Sigmoid colon (tissue), 7 donors: ENCODE measurements at places on chromosomes 6 and 20. TPM values are rescaled to one million over a fixed set of nuclear protein-coding genes. Genes with fewer than 3 reads are reported as not detected.

Gene TSBP1
- not detected for total RNA-seq

Gene TUBB1
- 0.14 TPM for total RNA-seq

Gene GMDS
- total RNA-seq = 3.1 TPM

Gene SUMO4
- total RNA-seq = 11.1 TPM

Gene WFDC5
- not detected for total RNA-seq

Gene MUC22
- total RNA-seq = not detected

Gene SYS1
- 58.7 TPM for total RNA-seq

Gene C20orf204
- 0.33 TPM for total RNA-seq

Gene FAM83B
- total RNA-seq = not detected

Gene FILIP1
- total RNA-seq = 47.1 TPM

Gene ARMC2
- 3.9 TPM for total RNA-seq

Gene TMEM30A
- 69.5 TPM for total RNA-seq

DNA sequence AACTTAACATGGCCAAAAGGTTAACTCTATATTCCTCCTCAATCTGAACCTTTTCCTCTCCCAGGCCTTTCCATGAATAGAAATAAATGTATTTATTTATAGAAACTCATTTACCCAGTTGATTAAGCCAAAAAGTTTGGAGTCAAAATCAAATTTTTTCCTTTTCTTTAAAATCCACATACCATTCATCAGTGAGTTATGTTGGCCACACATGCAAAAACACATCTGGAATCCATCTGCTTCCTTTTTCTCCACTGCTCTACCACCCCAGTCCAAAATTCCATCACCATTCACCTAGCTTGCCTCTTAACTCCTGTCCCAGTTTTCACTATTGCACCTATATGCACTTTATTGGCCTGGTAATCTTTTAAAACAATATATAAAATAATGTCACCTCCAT is 62.4 kb upstream of the TMEM200A start:
- H3K36me3 ChIP-seq = no peaks in the 10 kb centered on the region
- H3K4me3 ChIP-seq = no peak overlapping the region
- H3K27ac ChIP-seq = no peak overlapping the region
- H3K4me1 ChIP-seq = no peaks in the 10 kb centered on the region
- DNase-seq = no peak
- H3K27me3 ChIP-seq = no peaks in the 10 kb centered on the region

- no peak for DNase-seq
- no peaks in the 10 kb centered on the region for H3K27me3 ChIP-seq
- H3K36me3 ChIP-seq = no peaks in the 10 kb centered on the region
- H3K27ac ChIP-seq = no peak overlapping the region
- H3K4me3 ChIP-seq = no peak overlapping the region
These were observed 154.1 kb downstream of the PHF3 start for GRCh38 chr6:63789699-63790098.

DNA sequence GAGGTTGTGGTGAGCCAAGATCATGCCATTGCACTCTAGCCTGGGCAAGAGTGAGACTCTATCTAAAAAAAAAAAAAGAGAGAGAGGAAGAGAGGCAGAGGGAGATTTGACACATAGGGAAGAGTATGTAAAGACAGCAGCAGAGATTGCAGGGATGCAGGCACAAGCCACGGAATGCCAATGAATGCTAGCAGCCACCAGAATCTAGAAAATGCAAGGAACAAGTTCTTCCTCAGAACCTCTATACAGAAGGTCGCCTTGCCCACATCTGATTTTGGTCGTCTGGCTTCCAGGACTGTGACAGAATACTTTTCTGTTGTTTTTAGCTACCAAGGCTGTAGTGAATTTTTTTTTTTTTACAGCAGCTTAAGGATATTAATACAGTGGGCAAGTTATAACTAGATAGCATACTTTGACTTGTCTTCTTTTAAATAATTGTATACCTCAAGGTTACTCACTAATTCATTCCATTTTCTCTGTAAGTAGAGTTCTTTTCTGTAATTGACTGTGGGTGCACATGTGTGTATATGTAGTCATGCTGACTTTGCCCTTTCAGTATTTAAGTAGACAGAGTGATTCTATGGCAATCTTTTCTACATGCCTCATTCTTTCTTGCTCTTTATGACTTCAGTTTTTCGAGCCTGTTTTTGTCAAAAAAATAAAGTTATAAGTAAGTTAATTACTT is 402.2 kb downstream of the GJA1 start:
- no peaks in the 10 kb centered on the region for H3K36me3 ChIP-seq
- no peaks in the 10 kb centered on the region for H3K27me3 ChIP-seq
- no peak overlapping the region for H3K4me3 ChIP-seq
- DNase-seq = no peak
- H3K4me1 ChIP-seq = no peaks in the 10 kb centered on the region

DNA sequence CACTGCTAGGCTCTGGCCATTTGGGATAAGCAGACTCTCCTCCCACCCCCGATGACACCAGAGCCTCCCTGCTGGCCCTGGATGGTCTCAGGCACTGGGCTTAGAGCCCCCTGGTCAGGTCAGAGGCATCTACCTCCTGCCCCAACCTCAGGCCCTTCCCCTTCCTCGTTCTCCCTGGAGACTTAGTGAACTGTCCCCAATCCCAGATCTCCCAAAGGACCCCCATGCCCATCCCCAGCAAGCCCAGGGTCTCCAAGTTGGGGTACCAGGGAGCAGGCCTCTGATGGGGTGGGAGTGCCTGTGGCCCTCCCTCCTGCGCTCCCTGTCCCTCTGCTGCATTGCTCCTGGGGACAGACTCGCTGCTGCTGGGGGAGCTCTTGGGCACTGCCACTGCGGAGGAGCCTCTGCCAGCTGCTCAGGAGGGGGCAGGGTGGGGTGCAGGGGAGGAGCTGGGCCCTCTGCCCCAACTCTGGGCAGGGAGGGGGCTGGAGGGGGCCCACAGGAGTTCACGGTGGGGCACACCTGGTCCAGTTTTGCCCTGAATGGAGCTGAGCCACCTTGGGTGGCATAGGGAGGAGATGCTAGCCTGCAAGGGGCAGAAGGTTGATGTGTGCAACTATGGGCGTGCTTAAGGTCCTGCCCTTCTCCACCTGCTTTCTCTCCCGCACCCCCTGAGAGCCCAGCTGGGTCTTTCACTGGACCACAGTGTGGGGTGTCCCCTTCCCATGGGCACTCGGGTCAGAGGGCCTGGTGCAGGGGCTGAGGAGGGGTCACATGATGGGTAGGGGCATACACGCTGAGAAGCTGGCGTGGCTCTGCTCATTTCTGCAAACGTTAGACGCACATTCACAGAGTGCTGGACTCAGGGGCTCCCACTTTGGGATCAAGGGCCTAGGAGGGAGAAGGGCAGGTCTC is 40.4 kb downstream of the SPDEF start:
- H3K36me3 ChIP-seq = no peaks in the 10 kb centered on the region
- no peaks in the 10 kb centered on the region for H3K27me3 ChIP-seq
- H3K27ac ChIP-seq = no peak overlapping the region
- DNase-seq = peak; percentile 61
- H3K4me3 ChIP-seq = no peak overlapping the region
- no peaks in the 10 kb centered on the region for H3K4me1 ChIP-seq

- no peak overlapping the region for H3K27ac ChIP-seq
- H3K36me3 ChIP-seq = no peaks in the 10 kb centered on the region
- peaks cover 14% of the 10 kb centered on the region for H3K4me1 ChIP-seq
- H3K4me3 ChIP-seq = no peak overlapping the region
- H3K27me3 ChIP-seq = peaks cover 12% of the 10 kb centered on the region
- DNase-seq = no peak
These were observed 9.0 kb downstream of the GNAS-AS1 start for GRCh38 chr20:58841539-58842264.

GRCh38 chr6:31308050-31308844 is 36.4 kb upstream of the HLA-C start:
- H3K36me3 ChIP-seq = no peaks in the 10 kb centered on the region
- H3K4me1 ChIP-seq = peaks cover 9% of the 10 kb centered on the region
- peak overlapping the region; percentile 42 for H3K4me3 ChIP-seq
- H3K27me3 ChIP-seq = peaks cover 39% of the 10 kb centered on the region
- H3K27ac ChIP-seq = no peak overlapping the region

GRCh38 chr6:45858691-45859090 is 157.0 kb downstream of the CLIC5 start:
- H3K4me1 ChIP-seq = no peaks in the 10 kb centered on the region
- no peaks in the 10 kb centered on the region for H3K27me3 ChIP-seq
- H3K36me3 ChIP-seq = no peaks in the 10 kb centered on the region
- H3K4me3 ChIP-seq = no peak overlapping the region

GRCh38 chr6:45970326-45970725 is 45.3 kb downstream of the CLIC5 start:
- no peak overlapping the region for H3K4me3 ChIP-seq
- no peaks in the 10 kb centered on the region for H3K27me3 ChIP-seq
- H3K27ac ChIP-seq = peak overlapping the region; percentile 5
- peaks cover 6% of the 10 kb centered on the region for H3K4me1 ChIP-seq

DNA sequence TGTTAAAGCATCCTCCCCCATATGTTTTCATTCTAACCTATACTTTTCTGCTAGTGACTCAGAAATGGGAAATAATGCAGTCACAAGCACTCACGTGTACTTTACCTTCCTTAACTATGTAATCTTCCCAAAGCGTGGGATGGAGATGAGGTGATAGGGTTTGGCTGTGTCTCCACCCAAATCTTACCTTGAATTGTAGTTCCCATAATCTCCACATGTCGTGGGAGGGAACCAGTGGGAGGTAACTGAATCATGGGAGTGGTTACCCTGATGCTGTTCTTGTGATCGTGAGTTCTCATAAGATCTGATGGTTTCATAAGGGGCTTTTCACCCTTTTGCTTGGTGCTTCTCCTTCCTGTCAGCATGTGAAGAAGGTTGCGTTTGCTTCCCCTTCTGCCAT is 35.4 kb downstream of the AGPAT4 start:
- H3K27me3 ChIP-seq = no peaks in the 10 kb centered on the region
- peaks cover 58% of the 10 kb centered on the region for H3K4me1 ChIP-seq
- H3K4me3 ChIP-seq = no peak overlapping the region
- DNase-seq = no peak

- no peak for DNase-seq
- no peak overlapping the region for H3K4me3 ChIP-seq
- H3K36me3 ChIP-seq = peaks cover 14% of the 10 kb centered on the region
These were observed 101.5 kb downstream of the RPP40 start for GRCh38 chr6:4902363-4902762.

DNA sequence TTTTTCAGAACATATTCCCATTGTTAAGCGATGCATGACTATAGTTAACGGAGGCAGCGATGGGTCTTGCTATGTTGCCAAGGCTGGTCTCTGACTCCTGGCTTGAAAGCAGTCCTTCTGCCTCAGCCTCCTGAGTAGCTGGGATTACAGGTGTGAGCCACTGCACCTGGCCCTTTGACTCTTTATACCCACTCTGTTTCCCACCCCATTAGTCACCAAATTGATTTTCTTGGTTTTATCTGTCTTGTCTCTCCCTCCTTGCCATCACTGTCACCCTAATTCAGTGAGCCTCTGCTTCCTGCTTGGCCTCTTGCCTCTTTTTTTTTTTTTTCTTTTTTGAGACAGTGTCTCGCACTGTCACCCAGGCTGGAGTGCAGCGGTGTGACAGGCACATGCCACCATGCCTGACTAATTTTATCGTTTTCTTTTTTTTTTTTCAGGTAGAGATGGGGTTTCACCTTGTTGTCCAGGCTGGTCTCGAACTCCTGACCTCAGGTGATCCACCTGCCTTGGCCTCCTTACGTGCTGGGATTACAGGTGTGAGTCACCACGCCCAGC is 31.3 kb downstream of the ZFAND3 start:
- H3K4me3 ChIP-seq = no peak overlapping the region
- DNase-seq = no peak
- no peaks in the 10 kb centered on the region for H3K27me3 ChIP-seq

DNA sequence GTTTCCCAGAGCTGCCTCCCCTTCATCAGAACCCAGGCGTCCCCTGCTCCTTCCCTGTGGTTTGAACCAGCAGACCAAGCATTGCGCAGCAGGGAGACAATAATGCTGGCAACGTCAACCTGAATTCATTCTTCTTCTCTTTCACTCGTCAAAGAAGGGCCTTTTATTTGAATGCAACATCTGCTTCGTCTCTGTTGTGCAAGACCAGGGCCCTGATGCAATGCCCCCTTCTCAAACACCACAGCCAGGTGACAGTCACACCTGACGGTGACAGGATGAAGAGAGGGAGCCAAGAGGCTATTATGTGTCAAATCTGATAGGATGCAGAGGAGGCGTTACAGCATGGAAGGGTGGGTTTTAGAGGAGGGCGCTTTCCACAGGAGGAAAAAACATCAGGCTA is 8.0 kb downstream of the INSM1 start:
- no peak overlapping the region for H3K27ac ChIP-seq
- no peak overlapping the region for H3K4me3 ChIP-seq
- no peaks in the 10 kb centered on the region for H3K36me3 ChIP-seq
- H3K4me1 ChIP-seq = no peaks in the 10 kb centered on the region
- DNase-seq = no peak
- H3K27me3 ChIP-seq = peaks cover 17% of the 10 kb centered on the region

DNA sequence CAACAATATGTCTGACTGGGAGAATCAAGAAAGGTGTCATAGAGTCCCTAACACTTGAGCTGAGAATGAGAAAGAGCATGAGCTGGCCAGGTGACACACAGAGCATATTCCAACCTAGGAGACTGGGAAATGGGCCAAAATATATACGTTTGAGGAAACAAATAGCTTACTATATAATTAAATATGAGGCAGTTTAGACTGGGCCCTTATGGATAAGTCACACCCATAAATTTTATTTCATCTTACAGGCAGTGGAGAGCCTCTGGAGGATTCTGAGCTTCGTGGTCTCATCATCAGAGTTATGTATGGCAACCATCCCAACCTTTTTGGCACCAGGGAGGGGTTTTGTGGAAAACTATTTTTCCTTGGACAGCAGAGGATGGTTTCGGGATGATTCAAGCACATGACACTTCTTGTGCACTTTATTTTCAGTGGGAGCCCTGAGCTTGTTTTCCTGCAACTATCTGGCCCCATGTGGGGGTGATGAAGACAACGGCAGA is 12.9 kb upstream of the NQO2 start:
- H3K4me3 ChIP-seq = no peak overlapping the region
- no peaks in the 10 kb centered on the region for H3K27me3 ChIP-seq
- H3K27ac ChIP-seq = peak overlapping the region; percentile 96
- no peaks in the 10 kb centered on the region for H3K36me3 ChIP-seq

GRCh38 chr20:50358971-50359370 is 151.2 kb upstream of the PTPN1 start:
- peak; percentile 53 for DNase-seq
- H3K4me3 ChIP-seq = no peak overlapping the region
- no peak overlapping the region for H3K27ac ChIP-seq
- no peaks in the 10 kb centered on the region for H3K36me3 ChIP-seq

GRCh38 chr20:35669681-35670080 is 5.0 kb upstream of the CPNE1 start:
- no peaks in the 10 kb centered on the region for H3K4me1 ChIP-seq
- H3K4me3 ChIP-seq = no peak overlapping the region
- DNase-seq = peak; percentile 30
- peaks cover 66% of the 10 kb centered on the region for H3K36me3 ChIP-seq
- H3K27me3 ChIP-seq = no peaks in the 10 kb centered on the region
- H3K27ac ChIP-seq = no peak overlapping the region
